ENCODE measurements at places on chromosomes 3 and 15.

GRCh38 chr3:39766433-39766832, 43.0 kb upstream of the MYRIP start:
- H3K27ac ChIP-seq = no peak overlapping the region
- H3K4me1 ChIP-seq = no peaks in the 10 kb centered on the region
- H3K27me3 ChIP-seq = no peaks in the 10 kb centered on the region
- no peak overlapping the region for H3K4me3 ChIP-seq
- H3K36me3 ChIP-seq = no peaks in the 10 kb centered on the region

DNA sequence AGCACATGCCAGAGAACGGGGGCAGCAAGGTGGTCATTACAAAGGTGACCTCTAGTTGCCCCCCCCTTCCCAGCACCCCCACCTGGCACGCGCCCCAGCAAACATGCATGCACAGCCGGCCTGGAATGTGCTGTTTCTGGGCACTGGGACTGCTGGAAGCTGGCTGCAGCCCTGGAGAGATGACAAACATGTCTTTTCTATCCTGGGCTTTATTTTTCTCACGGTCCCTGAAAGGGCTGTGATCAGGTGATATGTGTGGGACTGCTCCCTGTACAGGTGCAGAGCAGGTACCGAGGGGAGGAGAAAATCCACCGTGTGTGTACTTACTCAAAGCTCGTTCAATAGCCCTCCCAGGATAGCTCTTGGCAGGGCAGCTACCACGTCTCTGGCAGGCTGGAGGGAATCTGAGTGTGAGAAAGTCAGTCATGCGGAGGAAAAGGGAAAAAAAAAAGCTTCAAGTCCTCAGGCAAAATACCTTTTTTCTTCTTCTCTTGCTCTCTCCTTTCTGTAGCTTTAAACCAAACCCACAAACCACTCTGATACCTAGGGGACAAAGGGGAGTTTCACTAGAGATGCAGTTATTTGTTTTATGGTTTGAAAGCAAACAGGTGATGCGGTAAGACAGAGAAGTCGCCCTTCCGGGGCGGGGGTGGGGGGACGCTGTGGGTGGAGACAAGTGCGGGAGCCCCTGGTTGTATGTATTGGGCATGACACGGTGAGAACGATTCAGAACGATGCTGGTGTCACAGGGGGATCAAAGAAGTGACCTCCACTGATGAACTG, 5.0 kb upstream of the HES1 start:
- H3K27ac ChIP-seq = peak overlapping the region; percentile 95
- H3K4me3 ChIP-seq = peak overlapping the region; percentile 58
- peak; percentile 82 for DNase-seq
- H3K4me1 ChIP-seq = peaks cover 56% of the 10 kb centered on the region
- no peaks in the 10 kb centered on the region for H3K27me3 ChIP-seq

DNA sequence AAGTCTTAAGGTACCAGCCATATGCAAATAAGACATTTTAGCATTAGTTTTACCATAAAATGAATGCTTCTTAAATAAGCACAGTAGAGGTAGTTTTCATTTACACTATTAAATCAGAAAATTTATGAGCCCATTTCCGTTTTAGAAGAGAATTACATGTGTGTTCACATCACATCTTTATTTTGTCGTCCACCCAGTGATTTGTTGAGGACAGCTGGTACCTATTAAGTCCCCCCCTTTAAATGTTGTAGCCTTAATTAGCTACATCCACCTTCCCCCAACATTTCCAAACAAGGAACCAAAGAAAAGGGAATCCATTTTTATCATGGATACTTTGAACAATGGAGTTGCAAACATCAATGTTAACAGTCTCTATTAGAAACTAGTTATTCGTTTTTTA, 6.8 kb downstream of the IL17RD start:
- H3K36me3 ChIP-seq = no peaks in the 10 kb centered on the region
- H3K27ac ChIP-seq = no peak overlapping the region
- no peak for DNase-seq
- H3K4me1 ChIP-seq = no peaks in the 10 kb centered on the region
- no peak overlapping the region for H3K4me3 ChIP-seq

- DNase-seq = no peak
- H3K4me3 ChIP-seq = no peak overlapping the region
- H3K27ac ChIP-seq = no peak overlapping the region
- no peaks in the 10 kb centered on the region for H3K27me3 ChIP-seq
Observed at GRCh38 chr15:57333487-57333886, 42.8 kb upstream of the CGNL1 start.

DNA sequence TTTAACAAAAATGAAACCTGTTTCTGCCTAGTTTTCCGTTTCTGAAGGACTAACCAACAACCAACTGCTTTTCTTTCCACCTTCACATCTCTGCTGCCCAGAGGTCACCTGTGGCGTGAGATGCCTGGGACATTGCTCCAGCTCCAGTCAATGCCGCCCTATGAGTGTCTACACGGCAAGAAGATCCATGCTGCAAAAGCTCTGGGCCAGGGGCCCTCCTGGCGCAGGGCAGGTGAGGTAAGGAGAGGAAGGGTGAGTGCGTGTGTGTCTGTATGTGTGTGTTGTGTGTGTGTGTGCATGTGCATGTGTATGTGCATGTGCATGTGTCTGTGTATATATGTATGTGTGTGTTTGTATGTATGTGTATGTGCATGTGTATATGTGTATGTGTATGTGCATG, 131.4 kb downstream of the NSMCE3 start:
- no peak overlapping the region for H3K4me3 ChIP-seq
- no peaks in the 10 kb centered on the region for H3K4me1 ChIP-seq
- no peak for DNase-seq
- no peaks in the 10 kb centered on the region for H3K36me3 ChIP-seq
- H3K27ac ChIP-seq = no peak overlapping the region

DNA sequence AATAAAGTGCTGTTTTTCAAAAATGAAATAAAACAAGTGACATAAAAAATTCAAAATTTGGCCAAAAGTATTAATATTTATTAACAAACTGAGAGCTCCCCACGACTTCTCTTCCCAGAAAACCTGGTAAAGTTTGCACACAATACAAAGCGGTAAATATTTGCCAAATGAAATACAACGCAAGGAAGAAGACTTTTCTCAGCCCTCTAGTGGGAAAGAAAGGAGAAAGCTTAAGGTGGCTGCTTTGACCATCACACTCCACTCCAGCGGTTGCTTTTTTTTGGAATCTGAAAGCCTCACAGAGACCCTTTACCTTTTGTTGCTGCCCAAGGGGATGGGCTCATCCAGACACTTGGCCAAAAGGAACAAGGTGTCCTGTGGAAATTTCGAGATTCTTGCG, 1.1 kb upstream of the GK5 start:
- no peaks in the 10 kb centered on the region for H3K4me1 ChIP-seq
- no peaks in the 10 kb centered on the region for H3K27me3 ChIP-seq
- no peaks in the 10 kb centered on the region for H3K36me3 ChIP-seq
- no peak overlapping the region for H3K4me3 ChIP-seq
- no peak for DNase-seq
- no peak overlapping the region for H3K27ac ChIP-seq

DNA sequence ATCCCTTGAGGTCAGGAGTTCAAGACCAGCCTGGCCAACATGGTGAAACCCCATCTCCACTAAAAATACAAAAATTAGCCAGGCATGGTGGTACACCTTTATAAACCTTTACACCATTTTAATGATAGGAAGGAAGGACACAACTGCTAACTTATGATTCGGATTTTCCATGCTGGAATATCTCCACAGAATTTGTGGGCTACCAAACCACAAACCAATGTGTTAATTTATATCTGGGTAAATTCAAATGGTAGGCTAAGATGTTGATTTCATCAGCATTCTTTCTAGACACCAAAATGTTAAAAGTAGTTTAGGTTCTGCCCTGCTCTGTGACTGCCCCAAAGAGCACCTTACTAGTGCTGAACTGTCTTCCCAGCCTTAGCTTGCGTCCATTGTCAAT, 72.8 kb downstream of the POLQ start:
- H3K27me3 ChIP-seq = no peaks in the 10 kb centered on the region
- no peaks in the 10 kb centered on the region for H3K36me3 ChIP-seq
- H3K27ac ChIP-seq = no peak overlapping the region
- no peak for DNase-seq
- H3K4me1 ChIP-seq = no peaks in the 10 kb centered on the region

DNA sequence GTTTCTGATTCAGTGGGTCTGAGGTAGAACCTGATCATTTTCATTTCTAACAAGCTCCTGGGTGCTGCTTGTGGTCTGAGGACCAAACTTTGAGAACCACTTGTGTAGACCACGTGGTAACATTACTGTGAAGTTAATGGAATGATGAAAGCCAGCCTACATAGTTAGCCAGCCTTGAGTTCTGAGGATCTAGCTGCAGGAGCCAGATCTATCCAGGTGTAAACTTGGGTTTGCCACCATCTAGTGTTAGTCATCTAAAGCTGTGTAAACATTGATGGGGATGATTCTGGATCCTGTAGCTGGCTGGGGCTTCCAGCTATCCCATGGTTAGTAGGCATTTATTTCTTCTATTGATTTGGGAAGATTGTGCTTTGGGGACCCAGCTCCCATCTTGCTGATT, 170.0 kb downstream of the TMEM108 start:
- no peak for DNase-seq
- H3K36me3 ChIP-seq = no peaks in the 10 kb centered on the region
- H3K4me3 ChIP-seq = no peak overlapping the region
- H3K4me1 ChIP-seq = no peaks in the 10 kb centered on the region
- no peaks in the 10 kb centered on the region for H3K27me3 ChIP-seq
- H3K27ac ChIP-seq = no peak overlapping the region

DNA sequence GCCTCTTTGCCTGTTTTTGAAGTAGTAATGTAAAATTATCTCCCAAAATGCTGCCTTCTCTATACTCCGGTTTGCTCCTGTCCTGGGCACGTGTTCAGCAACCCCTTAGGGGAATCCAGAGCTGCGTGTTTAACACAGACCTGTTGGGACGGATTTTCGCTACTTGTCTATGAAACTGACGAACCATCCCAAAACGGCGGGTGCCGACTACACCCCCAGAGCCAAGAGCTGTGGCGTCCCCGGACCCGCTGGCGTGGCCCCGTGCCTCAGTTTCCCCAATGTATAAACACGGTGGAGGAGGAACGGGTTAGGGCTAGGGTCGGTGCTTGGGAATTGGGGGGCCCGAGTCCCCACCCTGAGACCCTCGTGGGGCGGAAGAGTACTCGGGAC, 473 bp downstream of the FHIT start:
- H3K4me1 ChIP-seq = no peaks in the 10 kb centered on the region

DNA sequence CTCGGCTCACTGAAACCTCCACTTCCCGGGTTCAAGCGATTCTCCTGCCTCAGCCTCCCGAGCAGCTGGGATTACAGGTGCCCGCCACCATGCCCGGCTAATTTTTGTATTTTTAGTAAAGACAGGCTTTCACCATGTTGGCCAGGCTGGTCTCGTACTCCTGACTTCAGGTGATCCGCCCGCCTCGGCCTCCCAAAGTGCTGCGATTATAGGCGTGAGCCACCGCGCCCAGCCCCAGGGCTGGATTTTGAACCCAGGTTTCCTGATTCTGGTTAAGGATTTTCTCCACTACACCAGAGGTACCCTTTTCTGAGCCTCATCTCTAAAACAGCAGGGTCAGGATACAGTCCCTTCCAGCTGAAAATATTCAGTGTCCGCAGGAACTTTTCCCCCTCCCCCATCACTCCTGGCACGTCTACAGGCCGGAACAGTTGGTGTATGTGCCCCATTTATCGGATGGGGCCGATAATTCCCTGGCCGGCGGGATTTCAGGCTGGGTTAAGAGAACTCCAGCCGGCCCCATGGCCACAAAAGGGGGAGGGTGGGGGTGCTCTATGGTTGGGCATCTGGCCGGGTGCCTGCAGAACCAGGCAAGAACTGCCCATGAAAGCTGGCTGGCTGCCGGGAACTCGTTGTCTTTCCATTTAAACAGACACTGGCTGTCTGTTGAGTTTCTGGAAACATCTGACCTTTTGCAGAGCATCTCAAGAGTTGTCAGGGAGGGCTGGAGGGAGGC, 26.8 kb upstream of the SEMA4B start:
- no peak for DNase-seq
- no peaks in the 10 kb centered on the region for H3K4me1 ChIP-seq
- H3K27me3 ChIP-seq = no peaks in the 10 kb centered on the region
- no peak overlapping the region for H3K27ac ChIP-seq

GRCh38 chr3:151774235-151774634, 39.7 kb upstream of the AADAC start:
- H3K4me3 ChIP-seq = no peak overlapping the region
- peak overlapping the region; percentile 17 for H3K27ac ChIP-seq
- no peaks in the 10 kb centered on the region for H3K27me3 ChIP-seq
- peaks cover 29% of the 10 kb centered on the region for H3K4me1 ChIP-seq

DNA sequence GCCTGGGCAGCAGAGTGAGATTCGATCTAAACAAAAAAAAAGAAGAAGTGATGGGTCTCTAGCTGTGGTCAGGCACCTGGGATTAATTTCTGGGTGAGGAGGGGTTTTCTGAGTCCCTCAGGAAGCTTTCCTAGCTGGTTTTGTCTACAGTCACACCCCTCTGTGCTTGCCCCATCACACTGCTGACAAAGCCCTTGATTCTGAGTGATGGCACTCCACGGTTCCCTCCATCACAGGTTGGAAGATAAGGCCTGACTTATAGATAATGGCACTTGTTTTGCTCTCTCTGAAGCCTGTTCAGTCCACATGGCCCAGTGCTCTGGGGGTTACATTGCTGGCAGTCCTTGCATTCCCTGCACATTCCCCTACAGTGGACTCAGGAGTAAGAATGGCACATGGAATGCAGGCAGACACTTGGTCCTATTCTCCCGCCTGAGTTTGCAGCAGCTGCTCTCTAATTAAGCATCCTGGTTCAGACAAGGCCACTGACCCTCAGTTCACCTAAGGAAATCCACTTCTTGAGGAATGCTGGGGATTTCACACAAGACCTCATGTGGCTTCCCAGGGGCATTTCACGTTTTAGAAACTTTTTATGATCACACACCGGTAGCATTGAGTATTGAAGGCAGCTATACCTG, 81.0 kb upstream of the NMNAT3 start:
- peak; percentile 92 for DNase-seq
- H3K27me3 ChIP-seq = no peaks in the 10 kb centered on the region
- H3K4me3 ChIP-seq = no peak overlapping the region
- H3K4me1 ChIP-seq = peaks cover 29% of the 10 kb centered on the region
- H3K36me3 ChIP-seq = no peaks in the 10 kb centered on the region

DNA sequence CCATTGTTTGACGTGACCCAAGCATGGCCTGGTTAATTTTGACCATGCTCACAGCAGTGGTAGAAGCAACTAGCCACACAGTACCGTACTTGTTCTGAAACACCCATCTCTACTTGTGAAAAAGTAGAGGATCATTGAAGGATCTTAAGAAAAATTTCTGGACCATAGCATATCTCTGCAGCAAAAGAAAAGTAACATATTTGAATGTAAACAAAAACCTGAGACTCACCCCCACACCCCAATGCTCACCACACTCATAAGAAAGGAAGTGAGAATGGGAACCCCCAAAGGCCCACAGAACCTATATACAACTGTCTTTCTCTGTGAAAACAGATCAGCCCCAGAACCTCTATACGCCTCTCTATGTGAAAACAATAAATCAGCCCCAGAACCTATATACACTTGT, 33.8 kb upstream of the TFRC start:
- H3K4me1 ChIP-seq = peaks cover 7% of the 10 kb centered on the region
- H3K27ac ChIP-seq = no peak overlapping the region
- no peaks in the 10 kb centered on the region for H3K27me3 ChIP-seq
- H3K4me3 ChIP-seq = no peak overlapping the region
- H3K36me3 ChIP-seq = no peaks in the 10 kb centered on the region
